NCI-H2171 treated with DMSO at 0.1 percent for 48 hours (cell line): ENCODE measurements at places on chromosomes 6 and 20.
A peak's percentile ranks its signal among the peaks of the same experiment; 100 is the strongest.

GRCh38 chr6:5246141-5247097 lies 14.3 kb downstream of the LYRM4 start:
- no peak for DNase-seq

GRCh38 chr20:23150304-23151007 lies 64.3 kb upstream of the CD93 start:
- DNase-seq, result no peak

- peak; percentile 72 for DNase-seq
These were observed 224.5 kb downstream of the GMDS start for GRCh38 chr6:2020909-2021308.

- no peak for DNase-seq
These were observed 112.0 kb upstream of the SGK1 start for GRCh38 chr6:134429861-134430380.

GRCh38 chr6:8225113-8225512 lies 122.8 kb upstream of the EEF1E1 start:
- DNase-seq, result no peak

GRCh38 chr6:170130771-170131241 lies 160.1 kb downstream of the DLL1 start:
- no peak for DNase-seq

- DNase-seq, result no peak
These were observed 220.3 kb upstream of the LRFN2 start for GRCh38 chr6:40807484-40807883.

DNA sequence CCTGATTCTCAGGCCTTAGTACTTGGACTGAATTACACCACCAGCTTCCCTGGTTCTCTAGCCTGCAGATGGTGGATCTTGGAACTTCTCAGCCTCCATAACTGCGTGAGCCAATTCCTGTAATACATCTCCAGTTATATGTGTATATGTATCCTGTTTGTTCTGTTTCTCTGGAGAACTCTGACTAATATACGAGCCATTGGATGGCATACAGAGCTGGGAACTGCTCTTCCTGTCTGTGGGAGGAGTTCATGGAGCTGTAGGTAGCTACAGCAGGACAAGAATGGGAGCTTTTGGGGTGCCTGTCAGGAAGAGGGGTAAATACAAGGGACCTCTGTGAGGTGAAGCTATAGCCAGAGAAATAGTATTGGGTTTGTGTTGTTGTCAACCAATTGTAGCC lies 41.2 kb downstream of the TMEM14A start:
- DNase-seq, result no peak

DNA sequence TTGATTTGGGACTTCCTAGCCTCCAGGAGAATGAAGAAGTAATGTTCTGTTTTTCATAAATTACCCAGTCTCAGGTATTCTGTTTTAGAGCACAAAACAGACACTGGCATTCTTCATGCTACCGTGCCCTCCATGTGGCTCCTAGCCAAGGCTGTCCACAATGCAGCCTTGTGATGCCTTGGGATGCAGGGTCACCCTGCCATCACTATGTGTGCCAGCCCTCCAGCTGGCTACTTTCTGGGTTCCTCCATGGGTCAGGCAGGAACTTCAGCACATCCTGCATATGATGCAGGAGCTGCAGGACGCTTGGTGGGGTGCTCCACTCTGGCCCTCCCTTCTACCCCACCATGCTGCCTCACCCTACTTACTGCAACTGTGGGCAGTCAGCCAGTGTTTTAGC lies 38.0 kb upstream of the FAM50B start:
- DNase-seq, result no peak

DNA sequence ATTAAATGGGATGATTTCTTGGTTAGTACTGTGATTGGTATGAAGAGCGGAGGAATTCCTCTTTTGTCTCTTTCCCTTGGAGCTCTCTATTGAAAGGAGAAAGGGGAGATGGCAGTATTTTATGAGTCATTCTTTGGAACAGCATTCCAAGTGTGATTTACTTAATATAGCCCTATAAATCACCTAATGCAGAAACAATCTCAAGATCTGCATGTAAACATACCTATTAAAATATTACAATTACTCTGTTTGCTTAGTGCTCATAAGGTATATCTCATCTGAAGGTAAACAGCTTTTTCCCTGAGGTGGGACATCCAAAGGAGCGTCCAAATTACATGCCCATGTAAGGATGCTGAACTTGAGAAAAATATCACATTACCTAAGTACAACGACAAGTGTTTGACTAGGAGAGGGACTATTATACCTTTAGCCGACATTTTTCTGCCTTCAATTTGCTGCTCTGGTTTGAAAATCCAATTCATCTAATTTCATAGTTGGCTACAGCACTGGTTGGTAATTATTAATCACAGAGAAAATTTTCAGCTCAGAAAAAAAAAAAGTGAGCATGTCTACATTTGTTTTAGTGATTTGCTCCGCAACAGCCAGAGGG lies 229.0 kb downstream of the FOXC1 start:
- no peak for DNase-seq

GRCh38 chr6:4920914-4921410 lies 82.9 kb downstream of the RPP40 start:
- DNase-seq, result no peak

DNA sequence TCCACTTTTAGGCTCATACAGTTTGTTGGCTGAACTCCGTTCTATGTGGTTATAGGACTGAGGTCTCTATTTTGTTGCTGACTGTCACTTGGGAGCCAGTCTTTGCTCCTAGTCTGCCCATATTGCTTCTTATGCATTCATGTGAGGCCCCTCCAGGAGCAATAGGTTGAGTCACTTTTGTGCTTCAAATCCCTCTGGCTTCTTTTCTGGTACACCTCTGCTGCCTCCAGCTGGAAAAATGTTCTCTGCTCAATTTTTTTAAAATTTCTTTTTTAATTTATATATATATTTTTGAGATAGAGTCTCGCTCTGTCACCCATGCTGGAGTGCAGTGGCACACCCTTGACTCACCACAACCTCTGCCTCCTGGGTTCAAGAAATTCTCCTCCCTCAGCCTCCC lies 42.7 kb upstream of the NOX3 start:
- DNase-seq, result no peak

- DNase-seq, result no peak
These were observed 52.6 kb upstream of the SMIM29 start for GRCh38 chr6:34301408-34301807.

- DNase-seq, result no peak
These were observed 109.9 kb downstream of the RIN2 start for GRCh38 chr20:19867940-19868371.

DNA sequence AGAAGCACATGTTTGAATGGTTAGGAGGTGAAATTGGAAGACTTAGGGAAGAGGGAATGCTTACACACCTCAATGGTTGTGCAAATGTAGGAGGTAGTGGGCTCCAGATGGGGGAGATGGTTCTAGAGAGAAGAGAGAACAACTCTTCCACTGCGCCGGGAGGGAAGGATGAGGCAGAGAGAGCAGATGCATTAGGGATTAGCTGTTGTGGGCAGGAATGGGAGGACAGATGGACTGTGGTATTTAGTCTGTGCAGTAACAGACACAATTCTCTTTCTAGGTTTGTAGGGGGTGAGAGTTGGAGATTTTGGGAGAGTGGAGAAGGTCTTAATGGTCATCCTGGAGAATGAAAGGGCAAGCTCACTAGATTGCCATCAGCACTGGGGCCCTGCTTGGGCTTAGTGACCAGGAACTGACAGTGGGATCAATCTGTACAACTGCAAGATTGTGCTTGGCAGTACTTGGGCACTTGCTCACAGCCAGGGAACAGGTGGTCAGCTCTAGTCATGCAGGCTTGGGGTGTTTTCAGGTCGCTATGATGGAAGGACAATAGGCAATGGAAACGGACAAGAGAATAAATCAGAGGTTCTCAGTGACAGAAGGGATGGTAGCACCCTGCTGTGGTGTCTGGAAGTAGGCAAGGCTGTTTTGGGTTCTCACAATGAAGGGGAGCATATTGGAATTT lies 182.0 kb upstream of the MYLIP start:
- no peak for DNase-seq

DNA sequence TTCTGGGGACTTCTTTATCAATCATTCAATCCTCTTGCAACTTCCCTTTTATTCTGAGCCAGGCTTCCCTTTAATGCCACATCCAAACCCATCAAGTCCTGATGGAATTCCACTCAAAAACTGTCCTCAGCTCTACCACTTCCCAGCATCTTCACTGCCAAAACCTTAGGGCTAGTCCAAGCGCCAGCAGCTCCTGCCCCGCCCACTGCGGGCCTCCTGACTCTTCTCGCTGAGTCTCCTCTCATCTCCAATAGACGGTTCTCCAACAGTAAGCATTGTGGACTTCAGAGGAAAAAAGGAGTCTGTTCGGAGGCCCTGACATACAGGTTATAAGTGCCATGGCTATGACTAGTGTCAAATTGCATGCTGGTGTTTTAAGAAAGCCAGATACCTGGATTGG lies 38.7 kb upstream of the CNKSR3 start:
- no peak for DNase-seq

DNA sequence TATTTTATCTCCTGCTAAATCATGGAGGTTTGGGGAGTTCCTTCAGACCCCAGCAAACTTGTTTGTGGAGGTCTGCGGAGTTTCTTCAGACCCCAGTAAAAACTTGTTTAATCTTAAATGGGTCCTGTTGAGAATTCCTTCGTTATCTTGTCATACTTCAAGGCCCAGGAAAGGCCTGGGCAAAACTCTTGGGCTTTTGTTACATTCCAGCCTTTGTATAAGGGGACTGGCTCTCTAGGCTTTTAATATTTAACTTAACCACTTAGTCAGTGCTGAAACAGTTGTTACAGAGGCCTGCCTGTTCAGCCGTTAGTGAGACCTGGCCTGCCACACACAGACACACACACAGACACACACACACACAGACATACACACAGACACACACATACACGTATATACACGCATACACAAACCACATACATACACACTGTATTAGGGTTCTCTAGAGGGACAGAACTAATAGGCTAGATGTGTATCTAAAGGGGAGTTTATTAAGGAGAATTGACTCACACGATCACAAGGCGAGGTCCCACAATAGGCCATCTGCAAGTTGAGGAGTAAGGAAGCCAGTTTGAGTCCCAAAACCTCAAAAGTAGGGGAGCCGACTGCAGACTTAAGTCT lies 21.3 kb upstream of the CST3 start:
- DNase-seq, result no peak

- DNase-seq, result no peak
These were observed 33.1 kb downstream of the RAB44 start for GRCh38 chr6:36730424-36731380.

DNA sequence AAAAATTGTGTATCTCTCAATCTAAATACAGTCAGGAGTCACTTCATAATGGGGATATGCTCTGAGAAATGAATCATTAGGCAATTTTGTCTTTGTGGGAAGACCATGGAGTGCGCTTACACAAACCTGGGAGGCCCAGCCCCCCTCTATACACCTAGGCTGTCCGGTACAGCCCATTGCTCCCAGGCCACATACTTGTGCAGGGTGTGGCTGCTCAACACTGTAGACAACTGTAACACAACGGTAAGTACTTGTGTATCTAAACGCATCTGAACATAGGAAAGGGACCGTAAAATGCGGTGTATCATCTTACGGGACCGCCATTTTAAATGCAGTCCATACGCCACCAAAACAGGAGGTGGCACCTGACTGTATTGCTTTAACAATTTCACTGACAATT lies 58.0 kb upstream of the FRMD1 start:
- no peak for DNase-seq

DNA sequence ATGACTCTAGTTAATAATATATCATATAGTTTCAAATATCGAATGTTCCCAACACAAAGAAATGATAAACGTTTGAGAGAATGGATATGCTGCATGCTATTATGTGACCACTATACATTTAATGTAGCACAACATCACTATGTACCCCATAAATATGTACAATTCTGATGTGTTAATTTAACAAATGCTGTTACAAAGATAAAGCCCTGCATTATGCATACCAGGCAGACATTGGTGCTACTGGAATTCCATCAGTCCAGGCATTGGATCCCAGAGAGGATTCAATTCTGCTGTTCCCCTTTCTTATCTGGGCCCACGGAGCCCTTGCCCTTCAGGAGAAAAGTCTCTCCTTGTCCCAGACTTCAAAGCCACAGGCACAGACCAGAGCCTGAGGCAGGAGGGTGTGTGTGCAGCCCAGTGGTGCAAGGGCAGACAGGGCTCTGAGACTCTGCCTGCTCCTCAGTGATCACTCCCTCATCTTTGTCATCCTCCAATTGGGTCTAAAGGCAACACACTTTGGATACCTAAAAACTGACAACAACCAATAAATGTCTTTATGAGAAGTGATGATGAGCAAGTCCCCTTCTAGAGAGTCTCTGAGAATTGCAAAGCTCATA lies 45.2 kb downstream of the PSMG4 start:
- DNase-seq, result no peak

- DNase-seq, result no peak
These were observed 6.4 kb upstream of the CST3 start for GRCh38 chr20:23644164-23644563.

DNA sequence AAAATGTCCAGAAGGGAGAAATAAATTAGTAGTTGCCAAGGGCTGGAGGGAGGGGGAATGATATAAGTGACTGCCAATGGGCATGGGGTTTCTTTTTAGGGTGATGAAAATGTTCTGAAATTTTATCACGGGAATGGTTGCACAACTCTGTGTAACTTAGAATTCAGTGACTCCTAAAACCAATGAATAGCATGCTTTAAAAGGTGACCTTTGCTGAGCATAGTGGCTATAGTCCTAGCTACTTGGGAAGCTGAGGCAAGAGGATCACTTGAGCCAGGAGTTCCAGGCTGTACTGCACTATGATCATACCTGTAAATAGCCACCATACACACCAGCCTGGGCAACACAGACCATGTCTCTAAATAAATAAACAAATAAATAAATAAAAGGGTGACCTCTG lies 109.0 kb downstream of the ATG5 start:
- DNase-seq, result no peak

DNA sequence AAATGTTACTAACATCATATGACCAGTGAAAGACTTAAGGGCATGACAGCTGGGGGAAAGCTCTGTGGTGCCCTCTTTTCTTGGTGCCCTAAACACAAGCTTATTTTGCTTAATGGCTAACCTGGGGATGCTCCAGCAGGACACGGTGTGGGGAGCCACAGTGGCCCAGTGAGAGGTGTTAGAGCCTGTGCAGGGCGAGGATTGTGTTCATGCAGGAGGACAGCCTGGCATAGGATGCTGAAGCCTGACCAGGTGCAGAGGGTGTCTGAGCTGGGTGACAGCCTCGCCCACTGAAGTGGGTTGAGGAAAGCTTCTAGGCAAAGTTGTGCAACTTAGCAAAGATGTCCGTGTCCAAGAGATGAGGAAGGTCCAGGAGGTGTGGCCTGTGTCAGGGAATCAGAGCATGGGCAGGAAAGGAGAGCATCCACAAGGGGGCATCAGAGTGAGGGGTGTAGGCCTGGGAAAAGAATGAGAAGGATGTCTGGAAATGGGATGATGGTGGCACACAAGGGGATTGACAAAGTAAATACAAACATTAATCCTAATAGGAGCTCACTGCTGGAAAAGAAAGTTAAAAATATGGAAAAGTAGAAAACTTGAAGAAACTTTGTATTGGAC lies 33.9 kb downstream of the SLC17A4 start:
- peak; percentile 24 for DNase-seq
